ENCODE measurements at places on chromosomes 2 and 18.

DNA sequence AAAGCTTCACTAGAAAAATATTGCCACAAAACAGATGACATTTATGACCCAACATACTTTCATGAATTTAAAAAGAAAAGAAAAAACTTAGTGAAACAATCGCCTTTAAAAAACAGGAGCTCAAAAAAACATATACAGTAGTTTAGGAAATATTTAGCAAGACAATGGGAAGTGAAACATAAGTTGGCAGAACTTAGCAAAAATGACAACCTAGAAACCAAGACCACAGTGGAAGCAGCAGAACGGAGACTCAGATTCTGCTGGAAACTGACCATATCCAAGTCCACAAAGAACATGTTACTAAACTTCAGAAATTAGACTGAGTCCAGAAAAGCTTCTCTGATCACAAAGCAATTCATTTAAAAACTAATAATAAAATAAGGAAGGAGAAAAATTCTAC lies 41.8 kb upstream of the CTAGE1 start:
- DNase-seq, result no peak

DNA sequence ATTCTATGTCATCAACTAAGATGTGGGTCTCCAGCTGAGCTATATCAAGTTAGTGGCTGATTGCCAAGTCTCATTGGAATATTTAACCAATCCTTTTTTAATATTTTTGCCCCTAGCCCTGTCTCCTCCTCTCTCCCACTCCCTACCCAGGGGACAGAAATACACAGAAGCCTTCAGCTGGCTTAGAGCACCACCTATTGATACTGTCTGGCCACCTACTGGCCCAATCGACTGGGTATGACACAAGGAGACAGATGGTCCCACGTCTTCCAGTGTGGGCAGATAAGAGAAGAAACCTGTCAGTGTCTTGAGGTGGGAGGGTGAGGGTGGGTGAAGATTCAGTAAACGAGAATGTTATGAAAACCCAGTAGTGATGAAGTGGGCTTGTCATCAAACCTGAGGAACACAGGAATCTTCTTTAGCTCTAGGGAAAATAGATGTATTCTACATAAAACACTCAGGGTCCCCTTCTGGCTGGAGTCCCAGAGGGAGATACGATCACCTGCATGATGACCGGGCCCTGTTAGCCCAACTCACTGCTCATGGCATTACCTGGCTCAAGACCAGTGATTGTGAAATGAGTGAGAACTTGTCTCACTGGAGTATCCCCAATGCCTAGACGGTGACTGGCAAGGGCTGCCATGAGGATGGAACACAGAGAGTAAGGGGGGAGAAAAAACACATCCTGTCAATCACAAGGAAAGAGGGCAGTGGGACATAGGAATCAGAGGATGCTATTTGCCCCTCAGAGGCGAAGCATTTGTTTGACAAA lies 26.7 kb downstream of the POLR1A start:
- DNase-seq, result no peak

DNA sequence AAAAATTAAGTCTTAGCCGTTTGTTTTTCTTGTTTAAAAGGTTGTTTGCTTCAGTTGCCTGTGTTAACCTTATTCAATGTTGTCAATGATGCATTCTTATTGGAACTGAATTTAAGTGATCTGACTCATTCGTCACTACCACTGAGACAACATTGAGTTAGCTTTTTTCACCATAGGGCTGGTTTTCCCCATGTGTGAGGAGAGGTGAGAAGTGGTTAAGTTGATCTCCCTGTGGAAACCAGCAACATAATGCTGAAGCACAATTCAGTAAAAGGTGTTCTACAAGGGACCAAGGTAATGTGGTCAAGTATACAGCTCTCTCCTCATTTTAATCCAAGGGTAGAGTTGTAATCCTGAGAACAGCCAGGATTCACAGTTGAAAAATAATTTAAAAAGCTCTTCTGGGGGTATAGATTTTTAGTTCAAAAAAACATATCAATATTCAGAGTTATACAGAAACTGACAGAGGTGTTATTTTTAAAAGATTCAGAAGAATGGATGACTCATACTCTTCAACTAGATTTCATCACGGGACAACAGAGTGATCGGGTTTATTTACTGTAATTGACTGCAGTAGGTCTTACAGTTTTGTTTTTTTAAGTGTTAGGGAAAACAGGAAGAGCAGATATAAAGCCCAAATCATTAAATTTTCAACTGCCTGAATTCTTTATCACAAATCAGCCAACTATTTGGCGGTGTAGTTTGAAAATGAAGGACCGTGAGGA lies 12.6 kb downstream of the NOP58 start:
- DNase-seq, result no peak

GRCh38 chr18:9726936-9727335 lies 18.8 kb downstream of the RAB31 start:
- no peak for DNase-seq

GRCh38 chr2:43100362-43100882 lies 126.0 kb downstream of the ZFP36L2 start:
- no peak for DNase-seq

DNA sequence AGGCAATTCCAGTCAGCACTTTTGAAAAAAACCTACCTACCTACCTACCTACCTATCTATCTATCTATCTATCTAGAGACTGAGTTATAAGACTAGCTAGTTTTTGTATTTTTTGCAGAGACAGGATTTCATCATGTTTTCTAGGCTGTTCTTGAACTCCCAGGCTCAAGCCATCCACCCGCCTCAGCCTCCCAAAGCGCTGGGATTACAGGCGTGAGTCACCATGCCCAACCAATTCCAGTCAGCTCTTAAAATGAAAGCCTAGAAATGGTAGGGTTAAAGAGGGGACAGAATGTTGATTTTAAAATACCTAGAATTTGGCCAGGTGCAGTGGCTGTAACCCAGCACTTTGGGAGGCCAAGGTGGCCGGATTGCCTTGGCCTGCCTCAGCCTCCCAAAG lies 19.1 kb downstream of the MSH2 start:
- DNase-seq, result no peak

- DNase-seq, result no peak
Measured at GRCh38 chr18:44893045-44893706, 212.5 kb downstream of the SETBP1 start.

DNA sequence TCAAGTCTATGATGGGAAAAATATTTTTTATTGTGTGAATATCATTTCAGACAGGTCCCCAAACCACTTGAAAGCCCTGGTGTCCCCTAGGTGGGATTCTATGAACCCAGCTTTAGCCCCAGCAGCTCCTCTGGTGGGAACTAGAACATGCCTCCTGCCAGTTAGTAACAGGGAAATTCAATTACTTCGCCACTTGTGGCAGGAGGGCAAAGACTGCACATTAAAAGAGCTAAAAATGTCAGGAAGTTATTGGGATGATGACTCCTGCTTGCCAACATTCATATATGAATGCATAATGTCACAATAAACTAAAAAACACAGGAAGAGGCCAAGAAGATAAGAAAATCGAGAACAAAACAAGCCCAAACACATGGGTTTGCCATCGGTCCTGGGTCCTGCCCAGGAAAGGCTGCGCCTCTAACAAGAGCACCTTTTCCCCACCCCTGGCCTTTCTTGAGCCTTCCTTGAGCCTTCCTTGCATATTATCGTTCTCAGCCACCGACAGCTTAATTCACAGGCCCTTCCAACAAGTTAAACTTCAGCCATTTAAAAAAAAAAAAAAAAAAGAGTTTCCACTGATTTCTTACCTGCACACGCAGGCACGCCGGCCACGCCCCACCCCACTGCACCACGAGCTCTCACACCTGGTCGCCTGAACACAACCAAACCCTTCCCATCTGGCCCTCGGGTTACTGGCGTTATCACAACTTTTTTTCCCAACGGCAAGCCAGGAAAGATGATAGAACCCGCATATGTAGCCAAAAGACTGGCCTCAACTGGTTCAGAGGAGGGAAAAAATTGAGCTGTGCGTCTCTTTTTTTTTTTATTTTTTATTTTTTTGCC lies 23.4 kb downstream of the BCL11A start:
- no peak for DNase-seq

- no peak for DNase-seq
Measured at GRCh38 chr2:157325786-157326185, at the start of gene ERMN. ERMN (minus strand) TSS chr2:157325824; CDS start chr2:157325642, 182 bp downstream.

DNA sequence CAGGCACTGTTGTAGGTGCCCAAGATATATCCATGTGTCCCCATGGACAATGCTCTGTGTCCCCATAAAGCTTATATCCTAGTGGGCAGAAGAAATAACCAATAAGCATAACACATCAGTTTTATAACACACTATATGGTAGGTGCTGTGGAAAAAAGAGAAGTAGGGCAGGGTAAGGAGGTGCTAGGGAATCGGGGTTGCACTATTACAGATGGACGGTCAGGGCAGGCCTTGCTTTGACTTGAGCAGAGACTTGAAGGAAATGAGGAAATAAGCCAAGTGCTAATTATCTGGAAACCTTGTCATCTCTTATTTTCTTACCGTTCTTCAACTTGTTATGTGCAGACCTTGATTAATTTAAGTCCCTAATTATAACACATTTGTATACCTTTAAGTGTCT lies 82.0 kb downstream of the PHLPP1 start:
- DNase-seq, result no peak

GRCh38 chr2:109433486-109433885 lies 180.3 kb downstream of the SEPTIN10 start:
- DNase-seq, result no peak

- DNase-seq, result no peak
Measured at GRCh38 chr2:34003795-34004194, 404.7 kb upstream of the FAM98A start.

DNA sequence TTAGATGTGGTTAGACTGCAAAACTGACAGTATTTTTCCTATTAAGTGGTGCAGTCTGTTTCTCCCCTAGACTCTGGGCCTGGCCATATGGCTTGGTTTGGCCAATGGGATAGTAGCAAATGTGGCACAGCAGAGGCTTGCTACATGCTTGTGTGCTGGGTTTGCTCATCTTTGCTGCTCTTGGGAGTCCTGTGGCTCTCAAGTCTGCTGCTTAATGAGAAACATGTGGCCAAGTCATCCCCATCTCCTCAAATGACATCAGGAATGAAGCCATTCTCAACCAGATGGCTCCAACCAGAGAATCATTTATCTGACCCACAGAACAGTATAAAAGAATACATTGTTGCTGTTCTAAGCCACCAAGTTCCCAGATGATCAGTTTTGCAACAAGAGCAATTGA lies 57.1 kb upstream of the PAX3 start:
- DNase-seq, result no peak

DNA sequence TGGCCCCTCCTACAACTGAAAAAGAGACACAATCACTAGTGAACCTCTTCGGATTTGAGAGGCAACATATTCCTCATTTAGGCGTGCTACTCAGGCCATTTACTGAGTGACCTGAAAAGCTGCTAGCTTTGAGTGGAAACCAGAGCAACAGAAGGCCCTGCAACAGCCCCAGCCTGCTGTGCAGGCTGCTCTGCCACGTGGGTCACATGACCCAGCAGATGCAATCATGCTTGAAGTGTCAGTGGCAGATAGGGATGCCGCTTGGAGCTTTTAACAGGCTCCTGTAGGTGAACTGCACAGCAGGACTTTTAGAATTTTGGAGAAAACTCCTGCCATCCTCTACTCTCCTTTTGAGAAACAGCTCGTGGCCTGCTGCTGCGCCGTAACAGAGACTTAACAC lies 578.6 kb upstream of the RAB6C start:
- DNase-seq, result no peak

GRCh38 chr2:122191331-122191730 lies 435.9 kb downstream of the TSN start:
- no peak for DNase-seq

- no peak for DNase-seq
Measured at GRCh38 chr2:221420245-221420644, 151.9 kb downstream of the EPHA4 start.

DNA sequence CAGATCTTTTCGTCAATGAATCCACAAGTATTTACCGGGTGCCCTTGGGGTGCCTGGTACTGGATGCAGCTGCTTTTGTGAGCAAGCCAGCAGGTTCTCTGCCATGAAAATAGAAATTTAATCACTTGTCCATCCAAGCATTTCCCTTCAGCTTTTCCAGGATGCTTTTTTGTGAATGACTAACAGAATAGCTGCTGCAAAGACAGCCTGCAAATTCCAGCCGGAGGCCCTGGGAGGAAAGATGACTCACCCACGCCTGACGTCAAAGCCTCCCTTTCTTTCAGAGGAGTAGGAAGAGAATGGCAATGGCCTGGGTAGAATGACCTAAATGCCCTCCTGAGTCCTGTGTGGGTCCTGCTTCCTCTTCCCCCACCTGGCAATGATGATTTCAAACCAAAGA lies 111.9 kb downstream of the AP1S3 start:
- DNase-seq, result no peak

DNA sequence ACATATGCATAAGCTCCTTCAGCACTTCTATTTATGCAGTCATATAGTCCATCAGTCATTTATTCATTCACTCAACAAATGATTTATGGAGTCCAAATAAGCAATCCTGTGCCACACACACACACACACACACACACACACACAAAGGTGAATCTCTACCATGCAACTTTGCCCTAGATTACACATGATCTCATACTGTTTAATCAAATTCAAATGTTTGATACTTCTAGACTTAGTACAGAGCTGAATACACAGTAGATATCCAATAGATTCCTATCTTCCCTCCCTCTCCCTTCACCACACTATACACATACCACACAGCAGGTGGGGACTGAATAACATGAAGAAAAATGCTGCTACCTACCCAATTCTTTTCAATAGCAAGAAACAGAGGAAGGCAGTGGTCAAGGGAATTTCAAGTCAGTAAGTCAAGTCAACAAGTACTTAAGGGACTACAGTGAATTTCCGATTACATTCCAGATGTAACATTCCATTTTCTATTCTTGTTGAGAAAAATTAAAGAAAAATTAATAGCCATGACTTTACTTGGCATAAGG lies 65.4 kb downstream of the EPG5 start:
- DNase-seq, result no peak

Measured in stimulated activated CD4-positive, alpha-beta T cell treated with anti-CD3 and anti-CD28 coated beads, Interleukin-1b, Interleukin-23, amount 100 ng/mL, for 1 hour (primary cell).